ENCODE measurements at places on chromosomes 1 and 21. TPM values are rescaled to one million over a fixed set of nuclear protein-coding genes. Genes with fewer than 3 reads are reported as not detected.
A peak's percentile ranks its signal among the peaks of the same experiment; 100 is the strongest.

The CRNN gene
- not detected for total RNA-seq

The HPDL gene
- total RNA-seq, result 8.4 TPM

DNA sequence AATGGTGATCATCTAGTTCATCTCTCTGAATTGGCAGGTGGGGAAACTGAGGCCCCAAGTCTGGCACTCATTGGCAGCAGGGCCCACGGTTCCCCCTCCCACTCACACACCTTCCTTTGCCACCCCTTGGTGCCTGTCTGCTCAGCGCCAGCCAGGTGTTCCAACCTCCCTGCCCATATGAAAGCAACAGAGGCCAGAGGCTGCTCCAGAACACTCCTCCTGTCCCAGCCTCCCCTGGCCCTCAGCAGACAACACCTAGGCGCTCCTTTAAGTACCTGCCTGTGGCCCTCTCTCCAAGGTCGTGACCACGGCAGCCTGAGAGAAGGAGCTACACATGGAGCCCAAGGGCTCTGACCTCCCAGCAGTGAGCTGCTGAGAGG, 362.3 kb upstream of the VAMP3 start:
- no peak overlapping the region for H3K4me3 ChIP-seq
- no peak overlapping the region for H3K27ac ChIP-seq
- H3K27me3 ChIP-seq, result no peaks in the 10 kb centered on the region
- H3K36me3 ChIP-seq, result no peaks in the 10 kb centered on the region

GRCh38 chr1:209547626-209548025, 35.9 kb upstream of the CAMK1G start:
- peaks cover 3% of the 10 kb centered on the region for H3K36me3 ChIP-seq
- no peaks in the 10 kb centered on the region for H3K27me3 ChIP-seq
- no peak overlapping the region for H3K27ac ChIP-seq
- no peak for DNase-seq

DNA sequence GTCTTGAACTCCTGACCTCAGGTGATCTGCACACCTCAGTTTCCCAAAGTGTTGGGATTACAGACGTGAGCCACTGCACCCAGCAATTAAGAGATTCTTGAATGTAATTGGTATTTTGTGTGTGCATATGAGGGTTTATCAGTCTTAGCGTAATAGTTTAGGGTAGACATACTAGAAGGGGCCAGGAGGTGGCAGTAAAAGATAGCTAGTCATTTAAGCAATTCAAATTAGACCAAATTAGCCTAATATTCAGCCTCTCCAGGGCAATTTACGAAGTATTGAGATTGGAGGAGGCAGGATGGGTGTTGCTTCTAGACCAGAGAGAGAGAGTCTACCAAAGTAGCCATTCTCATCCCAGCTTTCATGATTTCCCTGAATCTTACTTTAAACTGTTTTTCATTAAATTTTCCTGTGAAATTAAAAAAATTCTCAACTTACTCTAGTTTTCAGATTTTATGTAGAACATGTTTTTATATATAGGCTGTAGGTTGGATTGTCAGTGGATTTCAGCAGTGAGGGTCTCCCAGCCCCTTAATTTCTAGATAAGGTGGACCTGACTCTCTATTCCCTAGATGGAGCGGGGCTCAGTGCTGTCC, 119.7 kb downstream of the HHAT start:
- peak; percentile 53 for DNase-seq
- H3K27me3 ChIP-seq, result peaks cover 28% of the 10 kb centered on the region
- no peaks in the 10 kb centered on the region for H3K36me3 ChIP-seq

DNA sequence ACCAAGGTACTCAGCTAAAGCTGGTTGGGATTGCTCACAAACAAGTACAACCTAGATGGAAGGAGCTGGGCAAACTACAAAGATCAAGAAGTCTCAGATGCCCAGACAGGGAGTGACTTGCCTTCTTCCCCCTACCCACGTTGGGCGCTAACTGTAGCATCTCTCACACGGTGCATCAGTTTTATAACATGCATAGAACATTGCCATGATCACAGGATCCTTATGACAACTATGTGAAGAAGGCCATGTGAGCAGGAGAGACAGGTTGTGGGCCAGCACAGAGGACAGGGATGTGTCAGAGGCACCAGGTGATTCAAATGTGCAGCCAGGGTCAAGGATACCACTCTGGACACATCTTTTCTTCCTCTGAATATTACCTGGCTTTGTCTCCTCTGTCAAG, 28.3 kb upstream of the CYP4B1 start:
- H3K4me1 ChIP-seq, result no peaks in the 10 kb centered on the region
- no peak overlapping the region for H3K27ac ChIP-seq
- no peak overlapping the region for H3K4me3 ChIP-seq
- no peak for DNase-seq
- H3K36me3 ChIP-seq, result no peaks in the 10 kb centered on the region
